Right cardiac atrium (tissue), 5 donors: ENCODE measurements at places on chromosomes 6 and 20. TPM values are rescaled to one million over a fixed set of nuclear protein-coding genes. Genes with fewer than 3 reads are reported as not detected.
A peak's percentile ranks its signal among the peaks of the same experiment; 100 is the strongest.

- no peak for DNase-seq
Measured at GRCh38 chr6:67248077-67248476, 1387.0 kb upstream of the ADGRB3 start.

DNA sequence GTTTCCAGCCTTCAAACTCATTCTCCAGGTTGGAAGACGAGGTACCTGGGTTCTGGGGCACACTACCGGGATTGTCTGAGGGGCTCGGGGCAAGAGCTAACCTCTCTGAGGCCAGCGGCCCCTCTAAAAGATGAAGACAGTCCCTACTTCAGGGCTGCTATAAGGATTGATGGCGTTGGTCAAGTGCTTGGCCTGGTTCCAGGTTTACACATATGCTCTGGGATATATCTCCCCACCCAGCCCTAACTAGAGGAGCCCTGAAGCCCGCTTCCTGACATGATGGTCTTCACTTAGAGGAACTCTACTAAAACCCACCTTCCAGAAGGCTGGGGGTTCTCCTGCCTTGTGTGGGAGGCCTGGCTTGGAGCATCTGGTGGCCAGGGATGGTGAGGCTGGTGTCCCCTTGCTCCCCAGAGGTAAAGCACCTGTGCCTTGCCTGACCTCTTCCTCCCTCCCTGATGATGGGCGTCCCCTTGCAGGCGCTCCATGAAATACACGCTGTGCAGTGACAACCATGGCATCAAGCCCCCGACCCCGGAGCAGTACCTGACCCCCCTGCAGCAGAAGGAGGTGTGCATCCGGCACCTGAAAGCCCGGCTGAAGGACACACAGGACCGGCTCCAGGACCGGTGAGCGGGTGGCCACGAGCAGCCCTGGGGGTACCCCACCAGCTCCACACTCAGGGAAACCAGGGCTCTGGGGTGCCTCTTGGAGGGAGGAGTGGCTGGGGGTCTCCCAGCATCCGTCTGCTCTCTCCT is 28.7 kb downstream of the SDCBP2 start:
- DNase-seq = no peak

GRCh38 chr6:8087870-8088754 is 14.2 kb downstream of the EEF1E1 start:
- no peak for DNase-seq

GRCh38 chr6:74941424-74941823 is 264.4 kb downstream of the COL12A1 start:
- no peak for DNase-seq

GRCh38 chr6:130385064-130385695 is 19.4 kb downstream of the TMEM200A start:
- no peak for DNase-seq

DNA sequence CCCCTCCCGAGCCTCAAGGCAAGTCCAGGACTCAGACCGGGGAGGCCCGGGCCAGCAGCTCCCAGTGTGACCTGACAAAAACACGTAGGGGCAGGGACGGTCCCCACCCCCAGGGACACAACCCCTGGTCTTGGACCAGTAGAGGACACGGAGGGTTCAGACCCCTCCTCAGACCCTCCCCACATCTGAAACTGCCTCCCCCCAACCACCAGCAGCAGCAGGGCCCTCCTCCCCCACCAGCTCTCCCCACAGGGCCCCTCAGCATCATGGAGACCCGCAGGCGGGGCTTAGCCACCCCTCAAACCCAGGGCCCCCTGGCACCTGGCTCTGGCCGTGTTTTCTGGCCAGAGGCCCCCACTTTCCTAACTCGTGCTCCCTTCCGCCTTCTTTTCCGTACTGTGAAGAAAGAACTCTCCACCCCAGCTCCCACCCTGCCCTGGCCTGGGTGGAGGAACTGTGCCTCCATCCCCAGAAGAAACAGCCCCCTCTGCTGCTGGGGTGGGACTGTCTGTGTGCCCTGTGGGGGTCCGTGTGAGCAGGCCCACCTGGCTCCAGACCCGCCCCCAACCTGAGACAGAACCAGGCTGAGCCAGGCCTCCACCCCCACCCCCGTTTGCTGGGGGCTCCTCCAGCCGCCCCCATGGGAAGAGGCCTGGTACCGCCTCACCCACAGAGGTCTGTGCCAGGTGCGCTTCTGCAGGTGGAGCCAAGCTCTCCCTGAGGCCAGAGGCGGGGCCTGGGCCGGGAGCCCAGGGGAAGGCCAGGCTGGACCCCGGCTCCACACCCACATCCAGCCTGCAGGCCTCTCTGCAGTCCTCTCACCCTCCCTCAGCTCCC is 39.0 kb upstream of the MDFI start:
- no peak for DNase-seq

DNA sequence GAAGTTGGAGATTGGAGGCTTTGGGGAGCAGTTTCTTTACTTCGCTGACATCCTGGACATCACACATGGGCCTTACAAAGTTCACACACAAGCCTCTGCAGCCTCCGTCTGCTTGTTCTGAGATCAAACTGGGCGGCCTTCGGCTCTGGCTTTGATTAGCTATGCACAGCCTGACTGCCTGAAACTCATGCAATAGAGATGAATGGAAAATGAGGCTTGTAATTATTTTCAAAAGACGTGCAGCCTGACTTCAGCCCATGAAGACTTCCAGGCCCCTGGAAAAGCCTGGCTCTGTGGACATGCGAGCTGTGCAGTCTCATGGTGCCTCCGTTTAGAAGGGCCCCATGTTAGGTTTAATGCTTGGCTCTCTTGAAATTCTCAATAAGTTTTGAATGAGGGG is 480.5 kb upstream of the SULF2 start:
- no peak for DNase-seq

GRCh38 chr20:20561172-20561571 is 151.3 kb downstream of the RALGAPA2 start:
- no peak for DNase-seq

GRCh38 chr20:33687993-33688937 is 2.1 kb upstream of the E2F1 start:
- no peak for DNase-seq

GRCh38 chr6:98833307-98834059 is 891 bp upstream of the POU3F2 start:
- DNase-seq = no peak

GRCh38 chr6:357791-358341 is 33.7 kb upstream of the IRF4 start:
- DNase-seq = no peak

- peak; percentile 72 for DNase-seq
Measured at GRCh38 chr20:888057-888456, 28.1 kb downstream of the ANGPT4 start.

GRCh38 chr20:53149148-53149889 is 177.2 kb downstream of the TSHZ2 start:
- DNase-seq = no peak

- no peak for DNase-seq
Measured at GRCh38 chr6:27141529-27142015, 105.9 kb upstream of the PRSS16 start.

- DNase-seq = no peak
Measured at GRCh38 chr20:19935842-19936241, 81.3 kb upstream of the NAA20 start.

GRCh38 chr6:157682856-157683481 is 140.1 kb upstream of the SNX9 start:
- no peak for DNase-seq

GRCh38 chr6:150535151-150535804 is 64.4 kb upstream of the PLEKHG1 start:
- DNase-seq = no peak

- DNase-seq = no peak
Measured at GRCh38 chr6:43242908-43243663, at the start of gene TTBK1. TTBK1 (plus strand) TSS chr6:43243481; CDS start chr6:43246661, 3,180 bp downstream.

- DNase-seq = no peak
Measured at GRCh38 chr20:853406-853996, 20.0 kb downstream of the FAM110A start.

DNA sequence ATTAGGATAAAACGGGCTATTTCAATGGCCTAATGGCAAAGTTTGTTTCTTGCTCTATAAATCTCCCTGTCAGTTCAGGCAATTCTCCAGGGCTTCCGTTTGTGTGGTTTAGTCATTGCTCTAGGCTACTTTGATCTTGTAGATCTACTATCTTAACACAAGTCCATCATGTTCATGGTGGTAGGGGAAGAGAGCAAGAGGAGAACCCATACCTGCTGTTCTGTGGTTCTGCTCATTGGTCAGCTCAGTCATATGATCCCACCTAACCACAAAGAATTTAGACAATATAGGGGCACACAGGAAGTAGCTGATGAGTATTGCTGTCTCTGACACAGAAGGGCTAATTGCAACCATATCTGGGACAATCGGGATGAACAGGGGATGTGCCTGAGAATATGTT is 4.9 kb upstream of the DEK start:
- no peak for DNase-seq

The MRPS10 gene
- total RNA-seq = 44.3 TPM

The HRH3 gene
- total RNA-seq = not detected

The MACROD2 gene
- 2.3 TPM for total RNA-seq

The ME1 gene
- total RNA-seq = 42.1 TPM

The MUC22 gene
- not detected for total RNA-seq
